ENCODE measurements at places on chromosomes 6 and 20.

- DNase-seq = no peak
These were observed 31.2 kb upstream of the NFATC2 start for GRCh38 chr20:51573576-51574243.

DNA sequence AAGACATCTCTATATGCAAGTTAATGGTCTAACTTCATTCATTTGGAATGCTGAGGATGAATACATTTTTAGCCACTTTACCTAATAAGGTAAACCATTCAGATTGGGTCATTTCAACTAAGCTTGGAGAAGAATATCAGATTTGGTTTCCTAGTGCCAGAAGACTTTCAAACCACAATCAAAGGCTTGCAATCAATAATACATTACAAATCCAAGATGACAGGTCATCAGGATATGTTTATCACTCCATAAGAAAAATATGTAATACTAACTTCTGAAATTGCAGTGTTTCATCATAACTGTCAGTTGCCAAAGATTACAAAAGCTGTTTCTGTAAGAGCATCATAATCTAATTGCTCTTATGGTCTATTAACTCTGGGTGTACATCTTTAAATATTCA is 654.0 kb downstream of the COL12A1 start:
- DNase-seq = no peak

- DNase-seq = no peak
These were observed 102.6 kb upstream of the GJE1 start for GRCh38 chr6:142030115-142030619.

DNA sequence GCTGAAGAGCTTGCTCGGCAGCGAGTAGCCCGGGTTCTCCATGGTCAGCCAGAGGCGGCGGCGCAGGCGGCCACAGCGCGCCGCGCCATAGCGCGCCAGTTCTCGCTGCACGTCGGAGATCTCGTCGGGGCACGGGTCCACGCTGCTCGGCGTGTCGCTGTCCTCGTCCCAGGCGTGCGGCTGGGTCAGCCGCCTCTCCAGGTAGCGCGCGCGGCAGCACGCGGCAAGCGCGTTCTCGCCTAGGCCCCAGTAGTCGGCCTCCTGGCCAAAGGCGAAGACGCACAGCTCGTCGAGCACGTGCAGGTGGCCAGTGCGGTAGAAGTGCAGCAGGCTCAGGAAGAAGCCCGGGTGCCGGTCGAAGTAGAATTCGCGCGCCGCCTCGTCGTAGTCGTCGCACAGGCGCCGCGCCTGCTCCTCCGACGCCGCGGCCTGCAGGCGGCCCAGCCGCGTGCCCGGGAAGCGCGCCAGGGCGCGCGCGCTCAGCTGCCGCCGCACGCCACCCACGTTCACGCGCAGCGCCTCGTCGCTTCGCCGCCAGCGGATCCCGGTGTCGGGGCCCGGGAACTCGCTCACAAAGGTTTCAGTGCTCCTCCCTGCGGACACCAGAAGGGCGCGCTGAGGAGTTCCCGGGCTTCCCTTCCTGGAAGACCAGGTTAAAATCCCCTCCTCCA is 2.7 kb downstream of the KCNS1 start:
- no peak for DNase-seq

- no peak for DNase-seq
These were observed 116.6 kb downstream of the CRYBG1 start for GRCh38 chr6:106477146-106477545.

DNA sequence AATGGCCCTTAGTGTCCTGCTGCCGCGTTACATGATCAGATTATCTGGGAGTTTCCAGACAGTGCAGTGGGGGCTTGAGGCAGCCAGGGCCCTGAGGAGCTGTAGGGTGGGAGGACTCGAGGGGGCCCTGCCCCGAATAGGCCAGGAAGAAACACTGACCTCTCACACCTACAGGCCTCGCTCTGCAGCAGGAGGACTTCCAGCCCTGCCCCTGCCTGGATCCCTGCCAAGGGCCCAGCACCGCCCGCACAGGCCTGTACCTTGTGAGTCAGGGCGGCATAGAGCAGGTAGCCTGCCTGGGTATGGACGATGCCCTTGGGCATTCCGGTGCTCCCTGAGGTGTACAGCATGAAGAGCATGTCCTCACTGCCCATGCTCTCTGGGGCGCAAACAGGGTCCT is 30.1 kb upstream of the APMAP start:
- no peak for DNase-seq

GRCh38 chr6:102736941-102737368 is 1343.4 kb downstream of the GRIK2 start:
- DNase-seq = no peak

DNA sequence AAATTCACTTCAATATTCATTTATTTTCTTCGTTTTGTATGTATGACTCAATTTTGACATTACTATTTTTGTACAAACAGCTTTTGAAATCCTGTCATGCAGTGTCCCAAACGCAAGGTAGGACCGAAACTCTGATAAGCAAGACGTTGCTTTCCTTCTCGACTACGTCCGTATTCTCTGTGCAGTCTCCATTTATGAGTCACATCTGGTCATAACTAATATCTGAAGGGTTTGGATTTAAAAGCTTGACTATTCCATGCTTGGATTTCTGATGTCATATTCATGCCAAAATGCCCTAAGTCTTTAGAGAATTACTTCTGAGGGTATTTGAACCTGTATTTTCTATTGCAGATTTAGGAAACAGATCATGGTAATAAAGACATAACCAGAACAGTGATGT is 37.8 kb upstream of the LAMP5 start:
- DNase-seq = no peak

DNA sequence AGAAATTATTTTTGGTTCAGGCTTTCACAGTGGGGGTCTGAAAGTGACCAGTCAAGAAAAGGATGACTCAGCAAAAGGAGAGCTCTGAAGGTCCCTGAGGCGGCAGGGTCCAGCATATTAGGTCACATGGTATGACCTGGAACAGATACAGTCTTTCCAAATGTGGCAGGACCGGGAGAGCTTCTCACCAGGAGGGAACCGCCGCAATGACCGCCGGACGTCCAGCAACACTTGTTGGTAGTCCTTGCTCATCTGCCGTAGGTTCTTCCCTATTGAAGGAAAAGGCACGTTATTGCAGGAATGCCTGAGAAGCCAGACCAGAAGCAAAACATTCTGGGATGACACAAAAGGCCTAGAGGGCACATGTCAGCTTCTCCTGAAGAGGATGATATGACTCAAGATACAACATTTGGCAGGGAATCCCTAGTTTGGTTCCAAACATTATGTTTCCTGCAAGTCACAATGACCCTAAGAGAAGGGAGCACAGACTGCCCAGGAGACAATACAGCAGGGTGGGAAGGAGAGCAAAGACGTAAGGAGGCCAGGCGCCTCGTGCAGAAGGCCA is 17.4 kb downstream of the TBC1D20 start:
- no peak for DNase-seq

DNA sequence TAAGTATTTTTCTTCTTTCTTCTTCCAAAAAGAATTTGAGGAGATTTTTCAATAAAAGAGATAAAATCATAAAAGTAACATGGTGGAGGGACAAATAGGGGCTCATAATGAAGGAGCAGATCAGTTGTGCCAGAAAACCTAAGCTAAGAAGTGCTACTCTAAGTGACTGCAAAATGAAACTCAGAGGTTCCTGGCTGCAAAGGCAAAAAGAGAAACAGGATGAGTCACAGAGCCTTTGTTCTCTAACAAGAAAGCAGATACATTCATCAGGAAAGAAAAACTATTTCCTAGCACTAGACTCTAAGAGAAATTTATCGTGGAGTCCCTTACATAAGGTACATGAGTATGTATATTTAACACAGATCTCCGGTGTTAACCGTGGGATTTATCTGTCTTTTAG is 49.8 kb downstream of the TSHZ2 start:
- DNase-seq = no peak

- no peak for DNase-seq
These were observed 46.9 kb downstream of the CPXM1 start for GRCh38 chr20:2753461-2754040.

- DNase-seq = no peak
These were observed 424.2 kb upstream of the SLC35B3 start for GRCh38 chr6:8859501-8859900.

- DNase-seq = no peak
These were observed 47.9 kb upstream of the SCML4 start for GRCh38 chr6:107871976-107872375.

GRCh38 chr6:140069576-140069975 is 695.1 kb upstream of the CITED2 start:
- no peak for DNase-seq

DNA sequence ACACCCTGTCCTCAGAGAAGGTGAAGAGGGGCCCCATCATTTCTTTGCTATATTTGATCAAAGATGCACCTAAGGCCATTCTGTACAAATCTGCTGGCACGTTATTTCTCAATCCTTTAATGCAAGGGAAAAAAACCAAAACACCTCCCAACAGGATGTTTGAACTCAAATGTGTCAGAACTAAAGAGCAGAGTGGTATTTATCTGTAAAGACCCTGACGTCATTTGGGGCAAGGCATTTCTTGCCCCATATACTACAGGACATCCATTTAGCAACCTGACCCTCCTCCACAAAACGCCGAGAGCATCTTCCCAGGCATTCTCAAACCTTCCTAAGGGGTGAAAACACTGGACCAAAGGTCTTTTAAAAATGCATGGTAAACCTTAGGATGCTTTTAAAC is 50.8 kb downstream of the ZMYND8 start:
- no peak for DNase-seq

GRCh38 chr20:326645-327185 is 1.4 kb downstream of the SOX12 start:
- peak; percentile 73 for DNase-seq

- DNase-seq = no peak
These were observed 20.8 kb downstream of the TOP1 start for GRCh38 chr20:41049451-41049850.

- DNase-seq = no peak
These were observed 295.0 kb downstream of the PKHD1 start for GRCh38 chr6:51792273-51793030.

DNA sequence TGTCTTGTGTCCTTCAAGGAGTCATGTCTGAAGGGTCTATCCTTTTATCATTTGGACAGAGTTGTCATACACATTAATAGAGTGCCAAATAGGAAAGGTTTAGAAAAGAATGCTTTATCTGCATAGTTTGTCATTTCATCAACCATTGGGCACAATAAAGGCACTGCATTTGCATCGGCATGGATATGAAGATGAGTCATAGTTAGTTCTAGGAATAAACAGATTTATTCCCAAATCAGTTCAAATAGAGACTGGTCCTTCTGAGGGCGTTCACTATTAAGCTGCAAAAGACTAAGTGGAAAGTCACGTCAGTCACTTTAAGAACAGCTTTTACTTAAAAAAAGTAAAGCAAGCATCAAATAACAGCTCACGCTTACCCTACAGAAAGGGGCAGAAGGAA is 90.8 kb downstream of the CDS2 start:
- DNase-seq = no peak

DNA sequence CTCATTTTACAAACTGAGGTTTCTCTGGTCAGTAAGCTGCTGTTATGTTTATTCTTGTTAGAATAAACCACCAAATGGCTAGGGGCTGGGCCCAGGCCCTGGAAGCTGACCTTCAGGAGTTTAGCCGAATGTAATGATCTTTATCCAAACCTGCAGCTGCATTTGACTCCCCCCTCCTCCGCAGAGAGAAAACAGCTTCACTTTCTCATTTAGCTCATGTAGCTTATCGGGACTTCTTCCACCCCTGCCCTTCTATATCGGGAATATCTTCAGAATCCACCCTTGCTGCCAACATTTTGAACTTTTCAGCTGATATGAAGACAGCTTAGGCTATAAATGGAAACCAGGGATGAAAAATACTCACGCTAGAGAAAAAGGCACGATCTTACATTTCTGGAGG is 102.6 kb downstream of the ZMYND8 start:
- no peak for DNase-seq

DNA sequence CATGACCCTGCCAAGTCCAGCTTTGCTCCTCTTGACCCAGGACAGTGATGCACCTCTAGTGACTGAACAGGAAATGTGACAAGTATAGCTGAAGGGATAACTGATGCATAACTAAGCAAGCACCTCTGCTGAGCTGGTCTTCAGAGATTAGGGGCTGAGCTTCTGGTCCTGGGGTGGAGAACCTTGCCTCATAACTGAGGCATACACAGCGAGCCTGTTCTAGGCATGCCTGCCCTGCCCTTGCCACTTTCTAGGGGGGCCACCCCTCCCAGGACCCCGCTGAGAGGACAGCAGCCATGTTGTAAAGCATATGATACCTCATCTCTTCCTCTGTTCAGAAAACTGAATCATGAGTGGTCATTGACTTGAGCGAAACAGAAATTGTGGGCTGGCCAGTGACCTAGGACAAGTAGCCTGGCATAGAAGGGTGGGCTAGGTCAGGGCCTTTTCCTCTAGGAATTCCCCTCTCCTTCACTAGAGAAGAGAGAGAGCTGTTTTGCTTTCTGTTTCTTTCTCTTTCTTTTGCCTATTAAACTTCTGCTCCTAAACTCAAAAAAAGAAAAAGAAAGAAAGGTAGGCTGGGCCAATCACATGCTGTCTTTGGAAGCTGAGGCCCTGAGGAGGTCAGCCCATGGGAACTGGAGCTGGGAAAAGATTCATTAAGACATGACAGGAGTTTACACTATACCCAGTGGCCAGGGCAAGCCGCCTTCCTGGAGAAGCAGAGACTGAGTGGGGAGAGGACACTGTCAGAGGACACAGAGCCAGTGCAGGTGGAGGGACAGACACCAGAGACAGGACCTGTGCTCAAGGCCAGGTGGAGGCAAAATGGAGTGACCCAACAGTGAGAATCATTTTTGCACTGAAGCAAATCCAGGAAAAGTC is 23.1 kb downstream of the ALDH5A1 start:
- no peak for DNase-seq

DNA sequence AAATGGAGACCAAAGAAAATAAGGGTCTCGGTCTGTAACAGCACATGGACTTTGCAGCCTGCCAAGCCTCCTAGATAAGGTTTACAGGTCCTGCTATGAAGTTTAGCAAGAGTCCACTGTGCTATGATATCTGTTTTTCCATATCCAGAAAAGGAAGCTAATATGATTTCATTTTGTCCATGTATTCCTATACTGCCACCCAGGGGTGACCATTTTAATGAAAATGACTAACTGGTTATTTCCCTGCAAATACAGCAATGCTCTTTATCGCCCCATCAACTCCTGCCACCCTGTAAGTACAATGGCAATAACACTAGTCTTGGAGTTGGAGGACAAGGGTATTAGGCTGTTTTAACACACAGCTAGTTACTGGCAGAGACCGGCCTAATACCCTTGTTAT is 115.2 kb upstream of the GLP1R start:
- DNase-seq = peak; percentile 26

- no peak for DNase-seq
These were observed 107.2 kb downstream of the CHD6 start for GRCh38 chr20:41510847-41511450.
